Stimulated activated CD4-positive, alpha-beta T cell treated with anti-CD3 and anti-CD28 coated beads, Interleukin-2, amount 100 ng/mL, for 4 hours (primary cell): ENCODE measurements at places on chromosomes 6 and 20.
A peak's percentile ranks its signal among the peaks of the same experiment; 100 is the strongest.

DNA sequence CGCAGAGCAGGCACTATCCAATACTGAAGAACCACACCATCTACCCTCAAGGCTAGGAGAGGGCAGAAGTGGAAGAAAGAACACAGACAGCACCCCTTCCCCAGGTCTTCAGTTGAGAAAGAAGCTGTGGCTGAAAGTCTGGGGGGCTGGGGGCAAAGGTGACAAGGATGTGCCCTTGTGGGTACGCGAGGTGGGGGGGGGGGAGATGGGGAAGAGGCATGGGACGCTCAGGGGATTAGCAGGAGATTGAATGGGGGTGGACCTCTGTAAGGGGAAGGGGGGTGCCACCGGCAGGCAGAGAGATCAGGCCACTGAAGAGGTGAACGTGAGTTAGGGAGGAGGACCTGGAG is 1.1 kb downstream of the B4GALT5 start:
- no peak for DNase-seq

DNA sequence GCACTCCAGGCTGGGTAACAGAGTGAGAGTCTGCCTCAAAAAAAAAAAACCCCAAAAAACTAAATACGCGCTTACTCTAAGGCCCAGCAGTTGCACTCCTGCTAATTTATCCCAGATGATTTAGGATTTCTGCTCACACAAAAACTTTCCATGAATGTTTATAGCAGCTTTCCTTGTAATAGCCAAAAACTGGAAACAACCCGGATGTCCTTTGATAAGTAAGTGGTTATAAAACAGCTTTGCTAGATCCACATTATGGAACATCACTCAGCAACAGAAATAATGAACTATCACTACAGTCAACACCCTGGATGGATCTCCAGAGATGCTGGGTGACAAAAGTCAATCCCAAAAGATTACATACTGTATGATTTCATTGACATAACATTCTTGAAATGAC is 220.4 kb upstream of the JARID2 start:
- DNase-seq: no peak

- DNase-seq: no peak
These were observed 605 bp downstream of the COX4I2 start for GRCh38 chr20:31638317-31638716.

DNA sequence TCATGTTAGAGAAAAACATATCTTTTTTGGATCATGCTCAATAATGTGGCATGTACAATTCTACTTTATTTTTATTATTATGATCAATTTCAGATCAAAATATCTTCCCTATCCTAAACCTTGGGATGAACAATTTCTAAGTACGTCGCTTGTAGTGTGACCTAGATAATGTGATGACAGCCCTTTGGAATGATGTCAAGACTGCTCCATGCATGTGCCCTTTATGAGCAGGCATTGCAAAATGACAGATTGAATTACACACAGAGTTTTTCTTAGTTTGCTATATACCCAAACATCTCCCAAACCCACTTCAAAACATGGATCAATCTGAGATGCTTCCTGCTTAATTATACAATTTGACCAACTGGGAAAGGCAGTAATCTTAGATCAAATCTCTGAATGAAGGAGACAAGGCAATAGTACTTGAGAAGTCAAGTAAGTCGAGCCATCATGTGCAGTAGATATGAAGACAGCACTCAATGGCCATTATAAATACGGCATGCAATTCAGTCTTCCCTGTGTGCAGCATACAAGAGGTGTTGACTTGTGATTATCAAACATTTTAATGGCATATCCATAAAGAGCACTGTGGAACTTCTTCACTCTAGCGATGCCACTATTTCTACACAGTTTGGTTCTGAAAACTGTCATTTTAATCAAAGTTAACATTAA is 294.8 kb downstream of the RNF144B start:
- DNase-seq: no peak

GRCh38 chr20:57892471-57892870 is 182.7 kb upstream of the PMEPA1 start:
- no peak for DNase-seq

- DNase-seq: no peak
These were observed 49.7 kb upstream of the STK35 start for GRCh38 chr20:2051946-2052345.

DNA sequence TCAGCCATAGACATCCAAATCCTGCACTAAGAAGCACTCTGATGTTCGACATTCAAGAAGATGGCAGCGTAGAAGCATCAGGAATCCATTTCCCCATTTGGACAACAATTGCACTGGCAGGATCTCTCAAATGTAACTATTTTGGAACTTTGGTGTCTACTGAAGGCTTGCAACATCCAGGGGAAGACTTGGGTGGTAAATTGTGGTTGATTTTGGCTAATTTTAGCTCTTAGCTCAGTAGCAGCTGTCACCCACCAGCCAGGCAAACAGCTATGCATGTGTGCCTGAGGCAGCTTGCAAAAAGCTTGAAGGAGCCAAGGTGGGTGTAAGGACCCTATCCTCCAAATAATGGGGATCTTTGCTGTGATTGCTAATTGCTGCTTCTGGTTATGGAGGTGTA is 35.1 kb upstream of the PPP1R3G start:
- no peak for DNase-seq

DNA sequence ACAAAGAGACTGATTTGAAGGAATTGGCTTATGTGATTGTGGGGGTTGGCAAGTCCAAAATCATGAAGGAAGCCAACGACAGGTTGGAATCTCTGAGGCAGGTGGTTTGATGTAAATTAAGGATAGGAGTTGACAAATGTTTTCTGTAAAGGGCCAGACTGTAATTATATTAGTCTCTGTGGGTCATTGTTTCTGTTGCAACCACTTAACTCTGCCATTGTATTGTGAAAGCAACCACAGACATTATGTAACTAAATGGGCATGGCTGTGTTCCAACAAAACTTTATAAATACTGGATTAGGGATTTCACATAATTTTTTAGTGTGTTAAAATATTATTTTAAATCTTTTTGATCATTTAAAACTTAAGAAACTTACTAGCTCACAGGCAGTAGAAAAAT is 199.2 kb upstream of the MYLIP start:
- DNase-seq: no peak

GRCh38 chr20:56975838-56976237 is 290.6 kb downstream of the BMP7 start:
- DNase-seq: no peak

DNA sequence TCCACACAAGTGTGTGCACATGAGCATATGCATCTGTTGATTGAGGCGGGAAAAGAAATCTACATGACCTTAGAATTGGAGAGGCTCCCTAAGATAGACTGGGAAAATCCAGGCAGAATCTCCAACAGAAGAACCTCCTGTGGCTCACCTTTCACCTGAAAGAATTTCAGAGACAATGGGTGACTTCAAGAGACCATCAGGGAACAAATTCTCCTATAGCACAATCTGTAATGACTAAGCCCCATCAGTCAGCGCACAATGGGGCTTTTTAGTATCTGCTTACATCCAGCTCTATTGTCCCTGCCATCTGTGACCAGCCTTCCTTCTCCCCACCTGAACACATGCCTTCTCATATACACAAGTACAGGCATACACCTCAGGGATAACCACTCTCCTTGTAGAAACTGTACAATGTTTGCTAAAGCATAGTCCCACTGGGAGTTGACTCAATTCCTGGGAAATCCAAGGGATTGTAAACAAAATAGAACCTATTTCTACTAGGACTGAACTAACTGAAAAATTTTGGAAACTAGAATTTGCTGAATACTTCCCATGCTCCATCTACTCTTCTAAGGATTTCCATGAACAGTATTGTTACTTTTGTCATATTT is 150.8 kb upstream of the STXBP5 start:
- no peak for DNase-seq

DNA sequence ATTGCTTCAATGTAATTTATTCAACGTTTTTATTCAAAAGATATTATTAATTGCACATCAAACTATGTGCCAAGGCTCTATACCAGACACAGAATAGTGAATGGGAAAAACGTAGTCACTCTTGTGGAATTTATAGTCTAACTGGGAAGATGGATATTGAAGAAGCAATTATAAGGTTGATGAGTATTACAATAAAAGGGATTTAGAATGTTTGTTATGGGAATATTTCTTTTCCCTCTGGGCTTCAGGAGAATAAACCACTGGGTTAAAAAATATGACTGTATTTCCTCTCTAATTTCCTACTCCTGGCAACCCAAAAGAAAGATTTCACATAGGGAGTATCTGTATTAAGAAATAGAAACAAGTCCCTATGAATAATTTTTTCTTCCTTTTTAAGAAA is 25.1 kb upstream of the UTRN start:
- DNase-seq: no peak

- no peak for DNase-seq
These were observed 1269.6 kb upstream of the CITED2 start for GRCh38 chr6:140644017-140644416.

DNA sequence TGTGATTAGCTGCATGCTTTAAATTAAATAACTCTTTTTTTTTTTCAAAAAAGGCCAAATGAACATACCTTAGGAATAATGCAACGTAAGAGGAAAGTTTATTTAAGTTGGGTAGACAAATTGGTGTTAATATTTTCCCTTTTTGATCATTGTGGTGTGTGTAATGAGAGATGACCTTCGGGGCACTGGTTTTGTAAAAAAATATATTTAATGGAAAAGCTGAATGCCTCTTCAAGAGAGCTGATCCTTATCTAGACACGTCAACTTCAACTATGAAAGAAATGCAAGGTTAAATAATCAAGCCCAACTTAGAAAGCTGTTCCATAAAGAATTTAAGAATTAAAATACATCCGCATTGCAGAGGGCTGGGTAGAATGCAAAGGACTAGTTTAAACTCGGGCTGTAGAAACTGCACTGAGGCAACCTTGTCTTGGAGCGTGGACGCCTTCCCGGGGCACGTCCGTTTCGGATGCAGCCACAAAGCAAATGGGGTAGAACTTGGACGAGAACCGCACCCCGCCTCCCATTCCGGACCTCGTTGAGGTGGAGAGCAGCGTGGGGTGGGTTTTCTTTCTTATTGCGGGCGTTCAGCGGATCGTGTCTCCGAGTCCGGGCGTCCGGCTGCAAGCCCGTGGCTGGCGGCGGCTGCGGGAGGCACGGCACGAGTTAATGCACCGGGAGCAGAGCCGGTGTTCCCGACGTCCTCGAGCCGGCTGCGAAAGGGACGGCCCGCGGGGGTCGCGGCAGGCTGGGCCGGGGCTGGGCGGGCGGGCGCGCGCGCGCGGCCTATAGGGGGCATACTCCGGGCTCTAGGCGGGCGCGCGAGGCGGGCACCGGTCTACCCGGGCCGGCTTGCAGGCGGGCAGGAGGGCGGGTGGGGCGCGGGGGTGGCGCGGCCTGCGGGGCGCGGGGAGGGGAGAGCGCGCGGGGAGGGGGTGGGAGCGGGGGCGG is 1.9 kb downstream of the JARID2 start:
- peak; percentile 30 for DNase-seq

DNA sequence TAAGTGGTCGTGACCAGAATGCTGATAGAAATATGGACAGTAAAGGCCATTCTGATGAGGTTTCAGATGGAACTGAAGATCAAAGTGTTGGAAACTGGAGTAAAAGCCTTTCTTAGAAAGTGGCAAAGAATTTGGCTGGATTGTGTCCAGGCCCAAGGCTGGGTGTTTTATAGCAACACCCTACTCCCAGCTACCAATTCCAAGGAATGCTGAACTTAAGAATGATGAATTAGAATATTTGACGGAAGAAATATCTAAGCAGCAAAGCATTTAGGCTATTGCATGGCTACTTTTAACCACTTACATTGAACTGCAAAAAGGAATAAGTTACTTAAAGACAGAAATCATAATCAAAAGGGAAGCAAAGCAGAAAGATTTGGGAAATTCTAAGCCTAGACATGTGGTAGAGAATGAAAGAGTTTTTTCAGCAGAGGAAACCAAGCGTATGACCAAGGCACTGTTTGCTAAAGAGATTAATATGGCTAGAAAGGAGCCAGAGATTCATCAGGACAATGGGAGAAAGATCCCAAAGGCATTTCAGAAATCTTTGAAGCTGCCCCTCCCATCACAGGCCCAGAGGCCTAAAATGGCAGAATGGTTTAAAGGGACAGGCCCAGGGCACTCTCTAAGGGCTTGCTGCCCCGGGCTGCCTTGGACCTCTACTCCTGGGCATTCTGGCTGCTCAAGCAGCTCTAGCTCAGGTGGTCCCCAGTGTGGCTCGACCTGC is 25.8 kb downstream of the SDHAF4 start:
- no peak for DNase-seq

GRCh38 chr20:36827541-36828279 is 48.2 kb upstream of the TLDC2 start:
- no peak for DNase-seq

DNA sequence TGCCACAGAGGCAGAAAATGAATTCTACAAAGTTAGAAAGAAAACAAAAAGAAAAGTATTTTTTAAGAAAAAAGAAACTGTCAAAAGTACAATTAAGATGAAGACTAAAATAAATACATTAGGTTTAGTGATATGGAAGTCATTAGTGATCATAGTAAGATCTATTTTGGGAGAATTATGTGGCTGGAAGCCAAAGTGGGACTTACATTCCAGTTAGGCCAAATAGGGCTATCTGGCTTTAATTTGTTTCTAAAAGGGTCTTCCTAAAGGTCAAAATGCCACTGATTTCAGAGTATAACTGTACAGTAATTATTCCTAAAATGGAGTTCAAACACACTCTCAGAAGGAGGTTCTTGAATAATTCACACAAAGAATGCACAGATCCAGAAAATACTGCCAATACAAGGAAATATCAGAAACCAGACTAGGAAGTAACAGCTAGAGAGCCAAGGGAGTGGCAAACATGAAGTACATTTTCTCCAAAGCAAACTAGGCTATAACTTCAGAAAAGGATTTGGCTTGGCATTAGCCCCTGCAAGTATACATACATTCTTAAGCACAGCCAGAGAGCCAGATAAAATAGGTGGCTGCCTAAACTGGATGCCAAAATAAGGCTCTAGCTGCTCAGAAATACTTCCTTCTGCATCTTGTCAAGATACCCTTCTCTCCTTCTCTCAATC is 45.3 kb downstream of the PDSS2 start:
- DNase-seq: no peak

GRCh38 chr6:85283436-85283835 is 166.4 kb upstream of the NT5E start:
- DNase-seq: no peak

GRCh38 chr20:11780765-11781369 is 136.8 kb upstream of the BTBD3 start:
- DNase-seq: no peak

DNA sequence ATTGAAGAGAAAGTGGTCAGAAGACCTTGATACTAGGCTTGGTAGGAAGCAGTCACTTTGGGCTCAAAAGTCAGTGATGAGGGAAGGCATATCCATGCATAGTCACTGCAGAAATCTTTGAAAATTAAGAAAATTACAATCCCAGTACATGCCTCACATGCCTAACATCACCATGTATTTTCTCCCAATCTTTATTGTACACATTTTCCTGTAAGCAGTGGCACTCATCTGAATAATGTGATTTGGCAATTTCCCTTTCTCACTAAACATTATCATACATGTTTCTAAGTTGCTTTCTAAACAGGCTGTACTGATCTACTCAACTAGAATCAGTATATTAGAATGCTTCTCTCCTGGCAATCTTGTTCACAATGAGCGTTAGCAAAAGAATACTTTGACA is 280.7 kb upstream of the SUPT3H start:
- DNase-seq: no peak

DNA sequence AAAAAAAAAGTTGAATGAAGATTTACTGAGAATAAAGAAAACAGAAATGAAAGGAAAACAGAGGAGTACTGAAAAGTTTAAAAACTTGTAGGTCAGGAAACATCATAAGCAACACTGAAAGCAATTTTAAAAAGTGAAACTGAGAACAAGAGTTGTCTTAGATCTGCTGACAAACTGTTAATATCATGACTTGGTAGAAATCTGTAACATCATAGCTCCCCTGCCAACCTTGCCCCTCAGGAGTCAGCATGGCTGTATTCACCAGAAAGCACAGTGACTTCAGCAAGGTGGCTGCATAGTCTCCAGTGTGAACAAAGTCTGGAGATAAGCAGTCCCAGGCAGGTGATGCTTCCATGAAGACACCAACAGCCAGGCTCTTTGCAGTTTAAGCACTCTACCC is 5.3 kb downstream of the NAA20 start:
- no peak for DNase-seq
